ENCODE measurements at places on chromosomes 3 and 15.

- no peak for DNase-seq
Measured at GRCh38 chr3:110816008-110816407, 255.6 kb upstream of the NECTIN3 start.

GRCh38 chr15:63892794-63893441, 59.2 kb upstream of the HERC1 start:
- DNase-seq: no peak

DNA sequence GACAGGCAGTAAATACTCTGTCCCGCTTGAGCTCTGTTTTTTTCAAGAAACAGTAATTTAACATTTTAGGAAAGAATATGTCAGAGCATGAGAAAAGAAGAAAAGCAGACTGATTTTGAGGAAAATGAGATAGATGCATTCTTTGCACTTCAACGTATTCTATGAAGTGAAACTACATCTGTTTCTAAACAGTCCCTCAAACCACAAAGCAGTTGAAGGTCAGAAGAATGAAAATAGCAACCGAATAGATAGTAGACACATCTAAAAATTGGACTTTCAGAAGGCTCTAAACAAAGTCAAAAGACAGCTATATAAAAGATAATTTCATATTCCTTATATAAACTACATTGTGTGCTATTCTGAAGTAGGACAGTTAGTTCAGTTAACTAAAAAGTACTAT, 172.6 kb upstream of the LRRC3B start:
- DNase-seq: no peak

- DNase-seq: peak; percentile 72
Measured at GRCh38 chr3:134392336-134392983, 18.2 kb upstream of the AMOTL2 start.

DNA sequence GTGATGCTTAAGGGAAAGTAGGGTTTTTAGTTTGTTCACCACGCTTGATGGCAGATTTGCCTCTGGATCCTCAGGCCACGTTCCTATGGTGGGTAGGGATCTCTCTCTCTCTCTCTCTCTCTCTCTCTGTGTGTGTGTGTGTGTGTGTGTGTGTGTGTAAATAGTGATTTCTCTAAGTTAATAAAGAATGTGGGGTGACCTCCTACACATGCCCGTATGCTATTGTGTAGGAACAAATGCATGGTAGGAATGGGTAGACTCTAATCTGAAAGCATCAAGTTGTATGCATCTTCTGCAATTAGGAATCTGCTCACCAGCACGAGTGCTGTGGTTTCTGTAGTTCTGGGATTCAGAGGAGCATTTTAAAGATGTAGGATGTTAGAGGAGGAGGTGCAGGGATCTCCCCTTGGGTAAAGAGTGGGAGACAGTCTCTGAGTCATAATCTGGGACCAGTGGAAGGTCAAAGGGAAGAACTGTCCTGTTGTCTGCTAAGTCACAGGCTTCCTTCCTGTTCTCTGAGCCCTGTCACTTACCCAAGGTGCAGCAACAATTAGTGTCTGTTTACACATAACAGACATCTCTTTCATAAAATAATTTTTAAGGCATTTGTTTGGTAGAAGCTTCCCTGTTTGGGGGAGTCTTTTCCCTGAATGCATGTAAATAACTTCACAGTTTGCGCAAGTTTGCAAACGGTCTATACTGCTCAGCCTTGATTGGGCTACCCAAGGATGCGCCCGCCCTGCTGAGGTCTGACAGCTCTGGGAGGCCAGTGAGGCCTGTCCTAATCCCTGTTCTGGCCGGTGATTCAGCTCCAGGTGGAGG, 139.8 kb downstream of the IGF1R start:
- no peak for DNase-seq

DNA sequence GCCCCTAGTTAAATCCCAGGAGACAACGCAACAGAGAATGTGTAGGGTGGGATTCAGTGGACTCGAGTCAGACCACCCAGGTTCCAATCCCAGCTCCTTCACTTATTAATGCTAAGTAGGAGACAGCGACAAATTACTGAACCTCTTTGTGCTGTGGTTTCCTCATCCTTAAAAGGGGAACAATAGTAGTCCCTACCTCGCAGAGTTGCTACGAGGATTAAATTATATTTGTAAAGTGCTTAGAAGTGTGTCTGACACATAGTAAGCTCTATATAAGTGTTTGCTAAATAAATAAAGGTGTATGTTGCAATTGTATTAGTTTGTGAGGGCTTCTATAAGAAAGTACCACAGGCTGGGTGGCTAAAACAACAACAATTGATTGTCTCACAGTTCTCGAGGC, 58.0 kb upstream of the PPARG start:
- no peak for DNase-seq

DNA sequence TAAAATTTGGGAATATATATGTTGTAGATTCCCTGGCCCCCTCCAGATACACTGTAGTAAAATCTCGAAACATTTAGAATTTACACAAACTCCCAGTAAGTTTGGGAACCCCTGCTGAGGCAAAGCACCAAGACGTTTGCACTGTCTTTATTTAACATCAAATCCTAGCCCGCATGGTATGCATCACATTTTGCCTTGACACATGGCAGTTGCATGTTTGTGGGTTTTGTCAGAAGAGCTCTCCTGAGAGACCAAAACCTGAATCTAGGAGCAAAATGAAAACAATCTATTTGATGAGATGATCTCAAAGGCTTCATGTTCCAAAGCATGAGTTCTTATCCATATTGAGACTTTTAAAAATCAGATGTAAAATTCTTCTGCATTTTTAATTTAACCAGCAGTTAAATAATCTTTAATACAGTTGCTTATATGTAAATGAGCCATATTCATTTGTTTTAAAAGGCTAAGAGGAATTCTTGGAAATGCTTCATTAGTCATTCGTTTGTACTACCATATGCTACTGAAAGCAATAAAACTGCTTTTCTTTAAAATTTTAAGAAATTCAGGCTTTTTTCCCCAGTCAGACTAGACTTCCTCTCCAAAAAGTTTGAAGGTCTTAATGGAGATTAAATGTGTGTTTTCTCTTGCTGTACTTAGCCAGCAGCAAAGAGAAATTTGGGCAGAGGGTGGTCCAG, 105.2 kb upstream of the BOC start:
- no peak for DNase-seq
